ENCODE measurements at places on chromosomes 7 and 10.

- no peak for DNase-seq
Measured at GRCh38 chr10:76306856-76307255, 875.4 kb downstream of the LRMDA start.

DNA sequence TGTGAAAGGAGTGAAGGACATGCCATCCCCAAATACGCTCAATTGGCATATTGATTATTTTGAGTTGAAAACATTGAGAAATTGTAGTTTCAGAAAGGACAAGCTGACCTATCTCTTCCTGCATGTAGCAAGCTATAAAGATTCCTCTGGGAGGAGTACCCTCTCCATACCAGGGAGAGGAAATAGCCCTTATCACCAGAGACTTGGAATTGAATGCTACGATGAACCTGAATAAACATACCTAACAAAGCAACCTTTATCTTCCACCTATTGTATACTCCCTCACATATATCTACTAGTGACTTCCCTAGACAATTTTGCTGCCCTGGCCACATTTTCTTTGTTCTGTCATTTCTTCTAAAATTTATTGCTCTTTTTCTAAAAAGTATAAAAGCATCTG is 150.2 kb upstream of the EEPD1 start:
- DNase-seq, result no peak

DNA sequence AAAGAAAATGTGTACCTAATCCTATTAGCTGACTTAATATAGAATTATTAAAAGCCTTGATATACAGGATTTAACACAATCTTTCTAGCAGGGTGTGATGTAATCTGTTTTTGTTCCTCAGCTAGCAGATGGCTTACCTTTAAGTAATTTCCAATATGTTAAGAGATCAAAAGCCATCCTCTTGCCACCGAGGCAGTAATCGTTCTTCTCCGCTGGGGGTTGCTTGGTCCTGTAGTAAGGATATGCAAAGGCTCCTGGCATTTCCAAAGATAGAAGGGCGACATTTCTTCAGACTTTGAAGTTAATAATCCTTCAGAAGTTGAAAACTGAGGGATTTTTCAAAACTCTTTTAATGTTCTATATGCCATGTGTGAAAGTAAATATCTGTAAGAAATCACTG is 156.4 kb downstream of the FZD1 start:
- no peak for DNase-seq

DNA sequence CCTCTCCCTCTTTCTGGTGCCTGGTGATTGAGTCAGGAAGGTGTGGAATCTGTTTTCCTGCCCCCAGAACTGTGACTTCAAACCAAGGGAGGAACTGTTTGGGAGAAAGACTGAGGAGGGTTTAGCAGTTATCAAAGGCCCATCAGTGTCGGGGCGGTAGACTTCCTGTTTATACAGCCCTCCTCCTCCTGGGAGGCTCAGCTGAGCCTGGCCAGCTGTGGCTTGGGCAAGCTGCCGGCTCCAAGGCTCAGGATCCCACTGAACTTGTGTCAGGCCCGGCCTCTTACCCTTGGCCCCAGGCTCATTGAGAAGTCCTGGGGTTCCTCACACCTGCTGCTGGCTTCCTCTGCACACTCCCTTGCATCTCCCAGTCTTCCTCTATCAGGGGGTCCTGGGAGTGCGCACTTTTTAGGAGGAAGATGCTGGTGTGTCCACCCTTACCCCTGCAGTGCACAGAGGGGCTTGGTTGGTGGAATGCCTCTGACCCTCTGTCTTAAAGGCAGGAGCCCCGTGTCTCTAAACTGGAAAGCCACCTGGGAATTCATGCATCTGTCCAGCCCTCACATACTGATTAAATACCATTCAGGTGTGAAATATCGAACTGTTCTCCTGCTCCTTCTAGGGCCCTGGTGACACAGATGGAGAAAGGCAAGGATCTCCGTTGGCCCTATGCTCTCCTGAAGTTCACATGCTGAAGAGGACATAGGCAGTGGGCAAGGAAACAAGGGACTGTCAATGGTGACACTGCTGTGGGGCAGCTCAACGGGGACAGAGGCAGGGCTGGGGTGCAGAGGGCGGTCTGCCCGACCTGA is 32.4 kb downstream of the CXCL12 start:
- DNase-seq, result no peak

- DNase-seq, result no peak
Measured at GRCh38 chr7:107687656-107688055, 27.0 kb downstream of the SLC26A4 start.

DNA sequence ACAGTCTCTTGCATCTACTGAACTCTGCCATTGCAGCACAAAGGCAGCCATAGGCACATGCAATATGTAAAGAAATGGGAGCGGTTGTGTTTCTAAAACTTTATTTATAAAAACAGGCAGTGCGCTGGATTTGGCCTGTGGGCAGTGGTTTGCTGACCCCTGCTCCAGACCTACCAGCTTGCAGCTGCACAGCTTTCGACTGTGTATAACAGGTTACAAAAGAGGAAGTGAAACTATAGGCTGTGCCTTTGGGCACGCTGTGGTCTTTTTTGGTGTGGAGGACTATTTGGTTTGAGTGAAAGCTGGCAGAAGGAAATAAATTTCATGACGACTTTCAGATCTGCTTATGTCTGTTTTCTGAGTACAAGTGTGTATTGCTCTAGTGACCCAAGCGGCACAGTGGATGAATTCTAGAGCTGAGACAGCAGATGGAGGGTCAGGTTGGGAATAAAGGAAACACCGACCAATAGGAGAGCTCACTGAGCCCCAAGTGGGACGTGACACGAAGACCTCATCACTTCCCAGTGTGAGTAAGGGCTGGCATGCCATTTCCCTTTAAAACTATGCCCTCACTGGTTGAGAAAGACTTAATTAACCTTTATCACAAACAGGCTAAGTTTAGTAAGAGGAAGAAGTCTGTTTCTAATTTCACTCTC is 152.7 kb downstream of the ANK3 start:
- DNase-seq, result no peak

DNA sequence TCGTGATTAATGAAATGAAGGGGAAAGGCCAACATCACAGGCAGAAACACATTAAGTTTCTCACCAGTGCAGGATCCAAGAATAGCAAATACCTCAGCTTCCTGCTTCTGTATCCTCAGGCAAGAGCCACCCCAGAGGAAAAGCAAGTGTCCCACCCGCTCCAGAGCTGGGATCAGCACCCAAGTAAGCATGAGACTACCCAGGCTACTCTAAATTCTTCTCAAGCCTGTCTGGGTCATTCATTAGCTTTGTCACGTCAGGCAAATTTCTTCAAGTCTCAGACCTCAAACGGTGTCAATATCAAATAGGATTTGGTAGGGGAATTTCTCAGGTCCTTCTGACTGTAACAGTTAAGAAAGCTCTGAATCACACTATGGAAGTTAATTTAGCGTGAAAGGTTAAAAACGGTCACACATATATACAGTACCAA is 59.0 kb downstream of the GNA12 start:
- DNase-seq, result no peak

DNA sequence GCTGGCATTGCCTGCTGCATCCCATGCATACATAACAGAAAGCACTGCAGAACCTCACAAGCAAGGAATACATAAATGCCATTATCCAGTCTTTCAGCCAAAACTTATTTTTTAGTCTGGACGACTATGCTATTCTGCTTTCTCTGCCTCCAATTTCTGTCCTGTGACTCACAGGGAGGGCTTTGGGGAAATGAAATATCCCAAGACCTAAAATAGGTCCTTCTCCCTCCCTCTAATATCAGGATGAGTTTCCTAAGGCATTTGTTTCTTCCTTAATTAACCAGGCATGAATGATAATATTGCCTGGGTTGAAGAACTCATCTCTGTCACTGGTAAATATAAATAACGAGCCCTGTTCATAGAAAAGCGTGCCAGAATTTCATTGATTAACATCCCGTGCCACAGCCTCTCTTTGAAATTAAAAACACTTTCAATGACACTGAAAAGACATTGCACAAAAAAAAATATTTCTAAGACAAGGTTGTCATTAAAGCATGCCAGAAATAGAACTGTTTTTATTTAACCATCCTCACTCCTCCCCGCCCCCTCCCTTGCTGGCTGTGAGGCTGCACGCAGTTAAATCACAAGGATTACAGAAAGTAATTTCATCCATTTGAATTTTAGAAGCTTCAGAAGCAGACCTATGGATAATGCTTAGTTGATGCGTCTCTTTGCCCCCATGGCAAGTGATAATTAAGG is 103.0 kb upstream of the ANKRD1 start:
- DNase-seq, result no peak

- no peak for DNase-seq
Measured at GRCh38 chr7:41190581-41190980, 512.3 kb downstream of the INHBA start.

GRCh38 chr7:42673951-42674350 is 237.9 kb downstream of the C7orf25 start:
- no peak for DNase-seq

DNA sequence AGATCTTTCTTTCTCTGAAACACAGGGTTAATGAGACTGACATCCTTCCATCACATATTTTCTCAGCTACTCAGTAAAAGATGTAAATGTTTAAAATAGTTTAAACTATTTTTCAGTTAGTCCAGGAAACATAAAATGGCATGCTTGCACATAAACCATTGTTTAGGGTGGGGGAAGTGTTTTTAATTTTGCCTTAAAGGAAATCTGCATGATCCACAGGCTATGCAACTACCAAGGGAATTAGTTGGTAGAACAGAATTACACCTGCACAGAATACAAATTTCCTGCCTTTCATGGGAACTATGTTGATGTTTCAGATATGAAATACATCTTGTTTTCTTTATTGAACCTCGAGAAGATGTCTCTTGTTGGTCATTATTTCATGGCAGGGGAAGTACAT is 10.6 kb downstream of the CAV1 start:
- no peak for DNase-seq

DNA sequence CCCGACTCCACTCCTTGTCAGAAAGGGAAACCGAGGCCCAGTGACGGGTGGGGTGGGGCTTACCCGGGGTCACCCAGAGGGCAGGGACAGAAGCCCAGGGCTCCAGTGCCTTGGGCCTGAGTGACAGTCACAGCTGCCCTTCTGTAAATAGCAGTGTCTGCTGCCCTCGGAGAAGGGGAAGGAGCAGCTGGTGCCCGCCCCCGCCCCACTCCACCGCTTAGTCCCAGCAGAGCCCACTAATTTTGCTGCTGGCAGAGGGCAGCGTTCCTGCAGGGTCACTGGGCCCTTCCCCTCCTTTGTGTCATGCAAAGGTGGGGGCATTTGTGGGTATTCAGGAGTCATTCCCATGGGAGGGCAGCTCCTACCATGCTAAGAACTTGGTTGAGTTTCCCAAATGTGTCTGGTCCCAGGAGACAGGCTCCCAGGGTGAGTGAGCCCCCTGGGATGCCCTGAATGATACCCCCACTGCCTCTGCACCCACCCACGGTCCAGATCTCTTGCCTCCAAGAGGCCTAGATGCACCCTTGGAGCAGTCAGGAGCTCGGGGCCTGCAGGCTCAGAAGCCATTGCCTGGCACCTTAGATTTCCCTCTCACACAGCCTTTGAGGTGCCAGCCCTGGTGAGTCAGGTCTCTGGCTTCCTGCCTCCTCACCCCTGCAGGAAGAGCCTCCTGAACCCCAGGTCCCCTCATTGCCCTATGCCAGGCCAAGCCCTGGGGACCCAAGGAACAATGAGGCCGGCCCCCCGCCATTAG is 17.2 kb downstream of the SH2B2 start:
- DNase-seq, result no peak

DNA sequence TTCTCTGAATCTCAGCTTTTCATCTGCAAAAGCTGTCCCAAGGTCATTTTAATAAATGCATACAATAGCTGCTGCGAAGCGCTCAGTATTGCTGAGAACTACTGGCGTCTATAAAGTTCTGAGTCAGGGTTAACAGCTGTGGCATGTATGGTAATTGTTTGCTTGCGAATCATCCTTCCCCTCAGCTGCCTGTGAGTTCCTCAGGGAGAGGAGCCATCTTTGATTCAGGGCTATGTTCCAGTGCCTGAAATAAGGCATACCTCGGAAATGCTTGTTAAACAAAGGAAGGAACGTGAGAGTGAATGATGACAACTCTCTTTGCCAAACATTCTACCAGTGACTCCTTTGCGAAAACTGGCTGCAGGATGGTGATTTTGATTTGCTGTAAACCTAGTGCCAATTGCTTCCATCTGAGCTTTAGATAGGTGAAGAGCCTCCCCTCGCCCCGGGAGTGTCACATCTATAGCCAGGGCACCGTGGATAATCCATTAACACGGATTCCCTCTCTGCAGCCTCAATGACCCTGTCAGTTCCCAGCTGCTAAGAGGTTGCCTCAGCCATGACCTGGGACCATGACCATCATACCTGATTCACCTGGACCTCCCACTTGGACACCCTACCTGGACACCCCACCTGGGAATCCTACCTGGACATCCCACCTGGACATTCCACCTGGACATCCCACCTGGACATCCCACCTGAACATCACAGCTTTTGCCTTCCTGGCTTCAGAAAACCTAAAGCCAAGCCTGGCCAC is 39.6 kb downstream of the GPRIN2 start:
- no peak for DNase-seq

DNA sequence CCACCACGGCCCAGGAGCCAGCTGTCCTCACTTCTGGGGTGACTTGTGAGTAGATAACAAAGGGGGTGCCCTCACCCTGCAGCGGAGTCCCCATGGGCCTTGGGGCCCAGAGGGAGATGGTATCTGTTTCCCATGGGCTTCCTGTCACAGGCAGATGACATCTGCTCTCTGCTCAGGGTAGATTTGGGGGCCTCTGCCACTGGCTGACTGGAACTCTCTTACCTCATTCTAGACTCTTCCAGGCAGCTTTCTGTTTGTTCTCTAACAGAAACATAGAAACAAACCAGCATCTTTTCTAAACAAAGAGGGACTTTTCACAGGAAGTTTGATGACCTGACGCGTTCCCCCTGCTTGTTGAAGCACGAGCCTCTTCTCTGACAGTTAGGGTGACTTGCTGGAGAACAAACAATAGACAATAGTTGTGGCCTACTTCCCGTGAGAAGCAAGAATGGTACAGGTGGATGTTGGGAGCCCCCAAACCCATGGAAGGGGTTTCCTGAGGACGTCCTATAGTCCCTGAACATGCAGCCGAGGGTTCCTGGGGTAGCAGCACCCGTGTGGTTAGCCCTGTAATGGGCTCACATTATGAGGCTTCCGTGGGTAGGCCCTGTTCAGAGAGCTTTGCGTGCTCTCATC is 61.6 kb downstream of the GRK5 start:
- DNase-seq, result peak; percentile 86
